ENCODE measurements at places on chromosomes 6 and 20.

GRCh38 chr6:93779086-93779841 lies 359.9 kb upstream of the EPHA7 start:
- peak; percentile 32 for DNase-seq

GRCh38 chr6:165717732-165718465 lies 54.9 kb upstream of the PDE10A start:
- no peak for DNase-seq

GRCh38 chr6:30443657-30444450 lies 45.5 kb upstream of the HLA-E start:
- DNase-seq = no peak

GRCh38 chr6:160007611-160008010 lies 38.7 kb downstream of the IGF2R start:
- no peak for DNase-seq

- DNase-seq = no peak
These were observed 86.3 kb downstream of the SLC22A23 start for GRCh38 chr6:3370361-3371221.

DNA sequence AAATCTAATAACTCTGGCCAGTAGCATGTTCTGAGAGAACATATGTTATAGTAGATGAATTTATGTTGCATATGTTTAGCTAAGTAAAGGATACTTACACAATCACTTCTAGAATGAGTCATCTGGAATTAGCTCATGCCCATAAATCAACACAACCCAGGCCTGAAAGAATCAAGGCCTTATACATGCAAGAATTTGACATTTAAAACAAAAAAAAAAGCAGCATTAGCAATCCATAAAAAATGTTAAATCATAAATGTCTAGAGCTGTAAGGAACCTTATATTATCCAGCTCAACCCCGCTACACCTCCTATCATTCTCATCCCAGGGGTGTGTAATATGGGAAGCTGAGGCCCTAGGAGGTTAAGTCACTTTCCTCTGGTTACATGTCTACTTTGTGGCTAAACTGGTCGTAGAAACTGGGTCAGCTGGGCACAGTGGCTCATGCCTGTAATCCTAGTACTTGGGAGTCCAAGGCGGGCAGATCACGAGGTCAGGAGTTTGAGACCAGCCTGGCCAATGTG lies 105.2 kb upstream of the CARMIL1 start:
- no peak for DNase-seq

GRCh38 chr6:7129784-7130569 lies 22.2 kb downstream of the RREB1 start:
- no peak for DNase-seq

DNA sequence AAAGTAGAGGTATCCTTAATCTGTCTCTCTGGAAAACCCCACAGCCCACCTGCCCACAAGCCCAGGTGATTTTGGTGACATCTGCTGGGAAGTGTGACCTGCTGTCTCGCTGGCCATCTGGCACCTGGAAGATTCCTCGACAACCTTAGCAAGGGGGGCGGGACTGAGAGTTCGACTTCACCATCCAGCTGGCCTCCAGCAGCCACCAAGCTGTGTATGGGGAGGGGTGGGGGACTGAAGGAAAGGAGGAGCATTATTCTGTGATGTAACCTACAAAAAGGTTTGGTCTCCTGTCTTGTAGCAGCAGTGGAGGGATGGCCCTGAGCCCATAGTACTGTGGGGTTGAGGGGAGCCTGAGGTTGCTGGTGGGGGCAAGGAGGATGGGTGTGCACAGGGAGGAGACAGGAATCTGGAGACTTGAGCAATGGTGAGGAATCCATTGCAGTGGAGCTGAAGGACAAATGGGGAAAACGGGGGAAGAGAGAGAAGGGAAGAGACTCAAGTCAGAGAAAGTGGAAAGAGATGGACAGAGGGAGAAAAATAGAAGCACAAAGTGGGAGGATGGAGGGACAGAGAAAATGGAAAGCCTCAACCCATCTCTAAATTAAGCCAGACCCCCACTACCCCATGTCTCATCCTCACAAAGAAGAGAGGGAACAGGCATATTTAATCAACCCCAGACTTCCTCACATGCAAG lies 4.0 kb downstream of the LY6G6F start:
- no peak for DNase-seq

- no peak for DNase-seq
These were observed 92.1 kb downstream of the TXNDC5 start for GRCh38 chr6:7818257-7819214.

- no peak for DNase-seq
These were observed 14.2 kb upstream of the HLA-DRB1 start for GRCh38 chr6:32603888-32604287.

- no peak for DNase-seq
These were observed 45.1 kb downstream of the KHDC1L start for GRCh38 chr6:73180076-73180738.

DNA sequence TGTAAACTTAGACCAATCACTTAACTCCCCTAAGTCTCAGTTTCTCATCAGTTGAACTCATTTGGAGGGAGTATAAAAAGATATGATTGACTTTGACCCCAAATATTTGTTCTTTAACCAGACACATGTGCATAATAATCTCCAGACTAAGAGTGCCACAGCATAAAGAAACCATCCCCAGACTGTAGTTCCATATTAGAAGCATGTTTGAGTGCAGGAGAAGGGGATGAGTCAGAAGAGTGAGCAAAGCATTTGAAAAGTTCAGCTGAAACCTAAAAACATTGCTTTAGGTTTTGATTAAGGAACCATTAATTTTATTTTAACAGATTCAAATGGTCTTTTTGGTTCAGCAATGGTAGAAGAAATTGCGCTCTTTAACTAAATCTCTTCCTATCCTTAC lies 654.8 kb downstream of the UTRN start:
- DNase-seq = no peak

- DNase-seq = no peak
These were observed 56.8 kb upstream of the MPC1 start for GRCh38 chr6:166439366-166440091.

DNA sequence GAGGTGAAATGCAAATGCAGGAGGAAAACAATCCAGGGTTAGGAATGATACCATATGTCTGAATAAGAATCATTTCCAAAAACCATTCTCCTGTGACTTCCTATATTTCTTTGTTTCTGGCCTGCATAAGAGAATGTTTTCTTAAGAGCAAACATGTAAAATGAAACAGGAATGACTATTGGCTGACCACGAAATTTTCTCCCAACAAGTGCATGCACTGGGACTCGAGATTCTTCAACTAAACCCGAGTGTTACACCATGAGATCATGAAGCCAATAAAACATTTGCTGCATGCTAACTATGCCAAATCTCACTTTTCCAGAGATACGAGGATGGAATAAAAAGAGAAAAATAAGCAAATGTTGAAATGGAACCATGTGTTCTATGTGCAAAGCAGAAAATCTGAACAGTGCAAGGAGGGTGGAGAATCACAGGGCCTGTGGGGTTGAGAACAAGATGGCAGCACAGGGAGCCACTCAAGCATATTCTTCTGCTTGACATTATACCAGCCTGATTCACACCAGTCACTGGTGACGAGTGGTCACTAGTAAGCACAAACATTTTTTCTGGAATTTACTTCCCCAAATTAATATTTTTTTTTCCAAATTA lies 212.2 kb upstream of the FOXA2 start:
- no peak for DNase-seq

DNA sequence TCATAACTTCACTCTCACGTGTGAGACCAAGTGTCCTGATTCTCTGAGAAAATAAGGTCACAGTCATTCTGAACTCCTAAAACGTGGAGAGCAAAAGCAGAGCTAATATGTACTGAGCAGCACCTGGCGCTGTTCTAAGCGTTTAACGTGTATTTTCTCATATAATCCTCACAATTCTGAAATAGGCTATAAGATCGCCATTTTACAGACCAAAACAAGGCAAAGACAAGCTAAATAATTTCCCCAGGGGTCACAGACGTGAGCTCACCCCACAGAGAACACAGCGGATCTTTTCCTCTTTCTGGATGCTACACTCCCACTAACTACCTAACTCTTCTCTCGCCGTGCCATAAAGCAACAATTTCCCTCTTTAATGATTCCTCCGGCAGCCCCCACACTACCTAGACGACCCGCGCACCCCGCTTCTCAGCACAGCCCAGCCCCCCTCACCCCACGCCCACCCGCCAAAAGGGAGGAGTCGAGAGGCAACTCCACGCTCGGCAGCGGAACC lies 636 bp downstream of the SUPT3H start:
- DNase-seq = no peak

GRCh38 chr6:105757512-105758200 lies 328.5 kb upstream of the PRDM1 start:
- DNase-seq = no peak

DNA sequence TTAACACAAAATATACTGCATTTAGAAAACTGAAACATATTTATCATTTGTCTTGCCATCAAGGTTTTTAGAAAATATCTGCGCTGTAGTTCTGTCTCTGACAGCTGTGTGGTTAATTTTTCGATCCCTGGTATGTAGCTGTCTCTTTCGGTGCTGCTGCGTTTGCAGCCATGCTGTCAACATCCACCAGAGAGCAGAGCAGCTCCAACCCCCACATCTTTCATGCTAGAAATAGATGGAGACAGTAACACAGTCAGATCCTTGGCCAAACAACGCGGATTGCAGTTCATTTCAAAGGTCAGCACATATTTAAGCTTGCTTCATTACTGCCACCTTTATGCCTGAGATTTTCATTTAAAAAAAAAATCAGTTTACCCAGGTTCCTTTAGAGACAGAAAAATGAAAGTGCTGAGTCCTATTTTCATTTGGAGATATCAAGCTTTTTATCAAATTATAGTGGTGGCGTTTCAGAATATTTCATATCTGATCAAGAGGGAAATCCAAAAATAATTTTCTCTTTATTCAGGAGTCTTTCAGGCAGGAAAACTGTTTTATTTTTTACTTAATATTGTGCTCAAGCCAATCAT lies 157.7 kb upstream of the MMS22L start:
- DNase-seq = peak; percentile 49

GRCh38 chr6:149081281-149081680 lies 236.2 kb upstream of the TAB2 start:
- DNase-seq = no peak

GRCh38 chr6:109420751-109421150 lies 19.7 kb downstream of the PPIL6 start:
- DNase-seq = no peak

GRCh38 chr6:34182751-34183531 lies 37.1 kb upstream of the GRM4 start:
- DNase-seq = no peak

GRCh38 chr6:143536461-143536865 lies 24.9 kb upstream of the FUCA2 start:
- peak; percentile 60 for DNase-seq

GRCh38 chr6:16901306-16901705 lies 140.0 kb upstream of the ATXN1 start:
- DNase-seq = no peak

DNA sequence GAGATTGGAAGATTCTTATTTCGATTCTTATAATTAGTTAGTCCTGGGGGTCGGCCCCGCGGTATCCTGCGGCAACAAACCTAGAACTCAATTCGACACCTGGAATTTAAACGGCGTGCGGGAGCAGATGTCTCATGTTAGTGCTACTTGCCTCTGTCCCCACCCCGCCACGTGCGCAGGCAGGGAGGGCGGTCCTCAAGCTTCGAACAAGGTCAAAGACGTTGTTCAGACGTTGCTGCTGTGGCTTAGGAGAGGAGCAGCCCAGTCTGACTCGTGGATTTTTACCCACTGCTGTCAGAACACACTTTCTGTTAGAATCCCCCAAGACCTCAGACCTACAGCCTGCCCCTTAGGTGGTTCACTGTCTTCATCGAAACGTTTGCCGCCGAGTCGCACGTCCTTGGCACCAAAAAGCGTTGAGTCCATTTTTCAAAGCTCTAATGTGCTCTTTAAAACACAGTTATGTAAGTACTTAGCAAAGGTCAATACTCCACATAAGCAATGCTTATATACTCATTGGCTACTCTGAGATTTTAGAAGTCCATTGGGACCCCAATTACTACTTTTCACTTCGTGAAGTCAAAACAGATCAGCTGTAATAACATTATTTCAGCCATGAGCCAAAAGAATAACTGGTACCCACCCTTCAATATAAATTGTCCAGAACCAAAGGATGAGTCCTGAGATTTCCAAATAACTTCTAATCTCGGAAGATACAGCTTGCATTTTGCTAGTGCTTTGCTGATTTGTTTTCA lies 2.7 kb upstream of the C6orf62 start:
- no peak for DNase-seq

GRCh38 chr20:54162378-54163009 lies 11.3 kb downstream of the CYP24A1 start:
- DNase-seq = no peak

GRCh38 chr6:47749757-47750156 lies 32.1 kb upstream of the OPN5 start:
- DNase-seq = no peak

DNA sequence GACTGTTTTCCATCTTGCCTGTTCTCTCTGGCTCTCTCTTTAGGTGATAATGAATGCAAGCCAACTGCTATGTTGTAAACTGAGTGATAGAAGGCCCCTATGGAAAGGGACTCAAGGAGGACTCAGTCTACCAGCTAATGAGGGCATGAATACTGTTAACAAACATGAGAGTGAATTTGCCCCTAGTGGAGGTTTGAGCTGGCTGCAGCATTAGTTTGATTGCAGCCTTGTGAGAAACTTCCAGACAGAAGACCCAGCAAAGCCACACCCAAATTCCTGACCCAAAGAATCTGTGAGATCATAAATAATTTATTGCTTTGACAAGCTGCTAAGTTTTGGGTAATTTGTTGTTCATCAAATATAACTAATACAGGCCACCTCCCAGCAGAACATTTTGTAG lies 50.0 kb upstream of the PLCB1 start:
- DNase-seq = no peak

DNA sequence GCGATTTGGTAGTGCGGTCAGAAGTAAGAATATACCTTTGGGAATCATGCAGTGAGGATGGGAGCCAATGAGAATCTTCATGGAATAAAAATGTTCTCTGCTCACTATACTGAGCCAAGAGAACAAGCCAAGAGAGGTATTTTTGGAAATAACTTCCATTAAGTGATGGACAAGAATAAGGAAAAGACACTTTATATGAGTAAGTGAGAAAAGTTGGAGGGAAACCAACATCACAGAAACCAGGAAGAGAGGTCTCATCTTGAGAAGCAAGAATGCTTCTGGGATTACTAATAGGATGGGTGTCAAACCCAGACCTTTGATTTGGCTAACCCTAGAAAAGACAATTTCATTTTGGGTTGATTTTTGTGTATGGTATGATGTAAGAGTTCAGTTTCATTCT lies 181.2 kb upstream of the JAG1 start:
- DNase-seq = no peak

DNA sequence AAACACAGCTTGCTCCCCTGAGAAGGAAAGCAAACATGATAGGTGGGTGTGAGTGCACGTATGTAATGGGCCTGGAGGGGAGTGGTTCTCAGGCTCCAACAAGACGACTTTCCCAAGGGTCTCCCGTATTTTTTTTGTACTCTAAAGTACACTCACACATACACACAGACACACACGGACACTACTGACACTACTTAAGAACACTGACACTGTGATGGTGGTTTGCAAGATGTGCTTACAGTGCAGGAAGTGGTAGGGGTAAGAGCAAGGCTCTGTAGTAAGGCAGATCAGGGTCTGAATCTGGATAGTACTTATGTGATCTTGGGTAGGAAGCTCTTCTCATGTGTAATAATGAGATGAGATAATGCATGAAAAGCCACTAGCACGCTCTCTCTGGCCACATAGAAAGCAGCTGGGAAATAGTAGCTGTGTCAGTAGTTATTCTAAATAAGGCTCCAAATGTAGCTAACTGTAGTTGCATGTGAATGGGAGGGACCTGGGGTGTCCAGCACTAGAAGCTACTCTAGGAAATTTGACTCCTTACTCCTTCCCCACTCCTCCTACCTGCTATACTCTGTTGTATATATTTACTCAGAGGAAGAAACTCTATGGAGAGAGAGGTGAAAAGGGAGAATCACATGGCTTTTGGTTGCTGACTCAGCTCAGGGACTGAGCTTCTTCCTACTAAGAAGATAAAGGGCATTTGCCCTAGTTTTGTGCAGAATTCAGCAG lies 8.4 kb upstream of the ZBTB24 start:
- DNase-seq = no peak

Measured in left hindlimb (tissue), 1 donor.